ENCODE measurements at places on chromosomes 5 and 9.

- DNase-seq = no peak
Measured at GRCh38 chr9:110033869-110034268, 174.1 kb downstream of the C9orf152 start.

DNA sequence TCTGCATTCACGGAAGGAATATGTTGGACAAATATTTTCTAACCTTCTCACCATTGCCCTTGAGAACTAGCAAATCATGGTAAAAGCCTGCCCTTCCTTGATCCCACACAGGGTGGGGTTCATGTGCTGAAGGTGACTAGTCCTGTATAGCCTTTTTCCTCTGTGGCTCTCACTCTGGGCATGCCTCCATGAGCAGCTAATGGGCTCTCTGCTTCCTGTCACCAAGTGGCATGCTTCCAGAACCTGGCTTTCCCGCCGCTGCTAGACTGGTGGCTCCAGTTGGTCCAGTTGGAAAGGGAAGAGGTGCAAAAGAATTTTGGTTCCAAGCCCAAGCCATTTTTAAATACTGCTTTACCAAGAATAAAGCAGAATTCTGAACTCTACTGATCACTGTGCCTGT lies 35.5 kb downstream of the FBXO10 start:
- DNase-seq = peak; percentile 93

- no peak for DNase-seq
Measured at GRCh38 chr5:153559926-153560325, 69.5 kb downstream of the GRIA1 start.

- DNase-seq = no peak
Measured at GRCh38 chr5:131005963-131006684, 158.9 kb downstream of the HINT1 start.

DNA sequence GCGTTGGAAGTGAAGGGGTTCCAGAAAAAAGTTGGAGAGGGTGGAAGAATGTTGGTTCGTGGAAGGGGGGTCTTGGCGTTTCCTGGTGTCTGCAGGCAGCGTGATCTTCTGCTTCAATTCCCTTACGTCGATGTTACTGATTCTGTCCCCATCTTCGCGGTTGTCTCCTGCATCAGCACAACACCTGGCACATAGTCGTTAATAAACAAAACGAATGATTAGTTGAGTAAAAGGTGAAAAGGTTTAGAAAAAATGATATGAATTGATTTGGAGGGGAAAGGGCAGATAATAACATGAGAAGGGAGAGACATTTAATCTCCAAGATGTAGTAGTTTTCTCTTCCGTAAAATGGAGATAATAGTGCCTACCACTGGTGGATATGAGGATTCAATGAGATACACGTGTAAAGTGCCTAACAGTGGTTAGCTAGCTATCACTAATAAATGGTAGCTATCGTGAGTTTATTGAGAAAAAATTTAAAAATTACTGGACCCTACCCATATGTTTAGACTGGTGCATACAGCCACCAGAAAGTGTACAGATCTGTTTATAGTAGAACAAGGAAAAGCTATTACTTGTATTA lies 556 bp downstream of the MTREX start:
- peak; percentile 27 for DNase-seq

GRCh38 chr9:127176631-127177030 lies 54.2 kb upstream of the ANGPTL2 start:
- DNase-seq = no peak

- no peak for DNase-seq
Measured at GRCh38 chr5:62043289-62044280, 262.4 kb upstream of the KIF2A start.

All from NCI-H2029 treated with DMSO at 0.1 percent for 48 hours (cell line).